ENCODE measurements at places on chromosomes 16 and 17.
A peak's percentile ranks its signal among the peaks of the same experiment; 100 is the strongest.

- DNase-seq, result peak; percentile 69
These were observed 92.0 kb upstream of the CHMP6 start for GRCh38 chr17:80899402-80900268.

GRCh38 chr16:3152027-3152276, 17.1 kb downstream of the ZNF213 start:
- DNase-seq, result no peak

GRCh38 chr16:82720414-82720813, 93.6 kb downstream of the CDH13 start:
- DNase-seq, result no peak

DNA sequence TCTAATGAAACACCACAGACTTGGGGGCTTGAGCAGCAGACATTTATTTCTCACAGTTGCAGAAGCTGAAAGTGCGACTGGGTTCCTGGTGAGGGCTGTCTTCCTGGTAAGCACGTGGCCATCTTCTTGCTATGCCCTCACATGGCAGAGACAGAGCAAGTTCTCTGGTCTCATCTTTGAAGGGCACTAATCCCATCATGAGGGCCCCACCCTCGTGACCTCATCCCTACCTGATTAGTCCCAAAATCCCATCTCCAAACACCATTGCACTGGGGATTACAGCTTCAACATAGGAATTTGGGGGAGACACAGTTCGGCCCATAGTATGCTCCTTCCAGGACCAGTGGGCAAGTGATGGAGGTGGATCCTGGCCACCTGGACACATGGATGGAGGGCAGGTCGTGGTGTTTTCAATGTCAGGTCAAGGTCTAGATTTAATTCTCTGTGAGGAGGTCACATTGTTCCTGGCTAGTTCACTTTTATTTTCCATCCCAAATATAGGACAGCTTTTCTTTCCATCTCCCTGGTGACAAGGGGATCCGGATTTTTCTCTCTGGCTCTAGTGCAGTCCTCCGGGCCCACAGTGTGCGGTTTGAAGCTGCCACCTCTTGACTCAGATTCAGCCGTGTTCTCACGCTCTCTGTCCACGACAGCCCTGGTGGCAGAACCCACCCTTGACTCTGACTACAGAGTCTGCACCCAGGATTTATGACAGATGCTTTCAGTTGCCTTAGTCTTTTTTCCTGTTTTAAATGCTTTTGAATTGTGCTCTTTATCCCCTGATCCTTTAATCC, 160.5 kb upstream of the NOL11 start:
- DNase-seq, result no peak

DNA sequence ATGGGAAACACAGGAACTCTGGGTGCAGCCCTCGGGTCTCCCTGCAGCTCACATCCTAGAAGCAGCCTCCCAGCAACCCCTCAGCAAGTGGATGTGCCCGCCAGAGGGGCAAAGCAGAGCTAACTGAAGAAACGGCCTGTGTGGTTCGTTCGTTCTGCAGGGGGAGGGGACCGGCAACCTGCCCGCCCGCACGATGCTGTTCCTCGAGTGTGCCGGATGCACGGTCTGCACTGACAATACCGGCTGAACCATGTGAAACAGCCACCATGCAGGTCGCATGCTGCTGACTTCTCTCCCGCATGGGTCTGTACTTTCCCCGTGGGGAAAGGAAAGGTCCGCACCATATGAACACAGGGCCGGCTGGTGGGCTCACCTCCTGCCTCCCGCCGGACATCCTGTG, 25.3 kb upstream of the C16orf95 start:
- DNase-seq, result no peak

DNA sequence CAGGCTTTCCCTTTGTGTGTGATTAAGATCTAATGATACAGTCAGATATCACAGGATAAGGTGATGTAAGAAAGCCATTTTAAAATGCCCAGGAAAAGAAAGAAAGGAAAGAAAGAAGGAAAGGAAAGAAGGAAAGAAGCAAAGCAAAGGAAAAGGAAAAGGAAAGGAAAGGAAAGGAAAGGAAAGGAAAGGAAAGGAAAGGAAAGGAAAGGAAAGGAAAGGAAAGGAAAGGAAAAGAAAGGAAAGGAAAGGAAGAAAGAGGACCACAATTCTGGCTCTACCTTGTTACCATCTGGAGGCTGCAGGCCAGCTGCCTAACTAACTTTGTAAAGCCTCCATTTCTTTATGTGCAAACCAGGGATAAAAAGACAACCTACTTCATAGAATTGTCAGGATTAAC, 131.6 kb downstream of the DYNLRB2 start:
- no peak for DNase-seq

DNA sequence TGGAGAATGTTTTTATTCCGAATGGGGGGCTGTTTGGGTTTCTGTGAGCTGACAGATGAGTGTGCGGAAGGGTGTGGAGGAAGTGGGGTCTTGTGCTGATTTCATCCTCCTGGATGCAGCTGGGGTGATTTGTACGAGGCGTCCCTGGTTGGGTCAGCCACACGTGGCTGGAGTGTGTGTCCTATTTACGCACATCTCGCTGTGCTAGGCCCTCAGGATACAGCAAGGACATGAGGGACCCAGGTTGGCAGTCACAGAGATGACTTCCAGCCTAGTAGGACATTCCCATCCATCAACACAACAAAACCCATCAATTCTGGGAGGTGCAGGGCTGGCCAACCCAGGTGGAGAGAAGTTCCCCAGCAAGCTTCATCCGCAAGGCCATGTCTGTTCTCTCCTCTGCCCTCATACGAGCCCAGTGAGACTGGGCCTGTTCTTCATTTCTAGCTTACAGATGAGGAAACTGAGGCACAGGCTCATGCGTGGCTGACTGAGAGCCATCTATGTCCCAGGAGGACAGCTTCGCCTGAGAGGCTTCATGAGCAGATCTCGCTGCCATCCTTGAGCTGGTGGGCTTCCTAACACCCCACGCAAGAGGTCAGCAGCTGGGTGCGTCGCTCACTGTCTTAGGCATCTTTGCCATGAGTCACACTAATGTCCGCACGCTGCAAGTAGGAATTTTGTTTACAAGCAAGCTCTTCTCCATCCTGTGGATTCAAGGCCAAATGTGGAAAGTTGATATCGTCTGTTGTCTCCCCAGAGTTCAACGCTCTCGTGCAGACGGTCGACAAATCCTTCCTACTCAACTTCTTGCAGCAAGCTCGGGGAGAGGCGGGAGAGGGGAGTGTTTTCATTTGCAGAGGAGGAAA, 24.4 kb downstream of the IRF8 start:
- no peak for DNase-seq

GRCh38 chr17:41837761-41838538, at the start of gene KLHL10:
Gene KLHL10 (plus strand): TSS chr17:41837825. CDS start chr17:41837933, 108 bp downstream.
- no peak for DNase-seq

GRCh38 chr17:27741361-27741861, 58.9 kb downstream of the NOS2 start:
- no peak for DNase-seq

DNA sequence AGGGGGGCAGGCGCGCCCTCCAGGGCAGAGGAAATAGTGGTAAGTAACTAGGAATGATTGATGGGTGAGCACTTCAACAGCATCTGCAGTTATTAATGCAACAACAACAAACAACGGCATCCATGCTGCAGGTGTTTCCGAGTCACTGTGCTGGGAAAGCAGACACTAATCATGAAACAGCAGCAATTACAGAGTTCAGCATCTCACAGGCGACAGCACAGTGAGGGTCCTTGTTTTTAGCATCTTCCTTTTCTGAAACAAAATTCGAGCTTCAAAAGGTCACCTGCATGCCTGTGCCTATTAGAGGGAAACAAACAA, 191.9 kb downstream of the SLC39A11 start:
- no peak for DNase-seq

DNA sequence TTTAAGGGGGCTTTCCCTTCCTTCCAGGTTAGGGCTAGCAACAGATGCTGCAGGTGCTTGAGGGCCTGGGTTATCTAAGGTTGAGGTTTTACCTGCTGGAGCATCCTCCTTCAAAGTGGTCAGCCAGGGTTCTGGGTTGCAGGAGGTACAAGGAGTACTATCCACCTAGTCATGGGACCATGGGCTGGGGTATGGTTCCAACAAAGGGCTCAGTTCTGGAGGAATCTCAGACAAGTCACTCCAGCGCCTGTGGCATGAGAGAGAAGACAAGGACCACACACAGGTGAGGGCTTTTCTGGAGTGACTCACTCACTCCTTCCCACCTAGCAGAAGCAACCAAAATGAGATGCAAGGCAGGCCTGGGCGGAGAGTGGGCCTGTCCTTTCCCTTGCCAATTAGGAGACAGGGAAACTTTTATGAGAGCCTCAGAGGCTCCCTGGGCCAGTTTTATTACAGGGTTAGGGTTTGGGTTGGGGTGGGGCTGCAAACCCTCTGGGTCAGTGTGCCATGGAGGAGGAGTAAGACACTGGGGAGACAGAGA, 2.2 kb downstream of the MYO19 start:
- no peak for DNase-seq

DNA sequence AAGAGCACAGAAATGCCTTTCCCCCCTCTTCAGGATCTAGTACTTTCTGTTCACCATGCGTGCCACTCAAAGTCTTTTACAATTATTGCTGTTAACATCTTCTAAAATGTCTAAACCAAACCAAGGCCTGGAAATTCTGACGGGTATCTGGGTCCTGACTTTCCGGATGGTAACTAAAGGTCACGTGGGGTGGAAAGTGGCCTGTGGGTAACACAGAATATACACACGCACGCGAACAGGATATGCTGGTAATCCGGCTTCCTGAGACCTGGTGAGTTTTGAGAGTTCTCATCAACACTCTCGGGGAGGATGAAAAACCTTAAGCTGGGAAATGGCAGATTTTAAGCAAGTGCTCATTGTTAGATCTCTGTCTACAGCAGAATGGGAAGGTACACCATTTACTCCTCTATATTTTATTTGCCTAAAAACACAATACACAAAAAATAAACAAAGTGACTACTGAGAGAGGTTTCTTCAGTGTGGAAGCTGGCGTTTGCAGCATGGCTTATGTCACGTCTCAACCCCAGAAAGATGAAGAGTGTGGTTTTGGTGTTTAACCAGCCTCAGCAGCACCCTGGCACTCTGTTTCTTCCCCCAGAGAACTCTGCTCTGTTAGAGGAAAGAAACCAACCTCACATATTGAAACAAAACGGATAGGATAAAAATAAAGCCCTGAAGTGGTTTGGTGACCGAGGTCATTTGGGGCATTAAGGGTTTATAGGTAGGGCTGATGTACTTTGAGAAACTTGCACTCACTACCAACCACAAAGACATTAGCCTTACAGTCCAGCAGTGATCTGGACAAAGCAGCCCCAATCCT, 37.3 kb downstream of the SMG6 start:
- peak; percentile 52 for DNase-seq

DNA sequence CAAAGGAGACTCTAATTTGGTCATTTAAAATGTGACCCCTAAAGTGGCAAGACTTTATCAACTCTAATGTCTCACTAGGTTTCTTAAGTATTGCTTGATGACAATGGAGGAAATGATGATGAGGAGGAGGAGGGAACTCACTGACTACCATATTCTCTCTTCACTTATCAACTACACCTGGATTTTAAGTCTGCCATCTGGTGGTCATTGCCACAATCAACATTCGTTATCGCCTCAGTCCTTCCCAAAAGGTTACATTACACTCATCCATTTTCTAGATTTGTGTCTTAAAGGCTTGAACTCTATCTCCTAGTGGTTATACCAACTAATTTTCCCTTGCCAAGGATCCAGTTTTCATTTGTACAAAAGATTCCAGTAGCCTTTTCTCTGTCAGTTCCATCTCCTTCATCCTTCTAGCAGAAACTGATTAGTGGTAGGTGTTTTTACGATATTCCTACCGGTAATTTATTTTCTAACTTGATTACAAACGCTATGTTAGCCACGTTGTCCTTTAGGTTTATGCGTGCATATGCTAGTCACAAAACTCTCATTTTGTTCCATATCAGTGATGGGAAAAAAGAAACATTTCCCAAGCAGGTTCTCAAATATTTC, 114.6 kb upstream of the NOG start:
- DNase-seq, result no peak

DNA sequence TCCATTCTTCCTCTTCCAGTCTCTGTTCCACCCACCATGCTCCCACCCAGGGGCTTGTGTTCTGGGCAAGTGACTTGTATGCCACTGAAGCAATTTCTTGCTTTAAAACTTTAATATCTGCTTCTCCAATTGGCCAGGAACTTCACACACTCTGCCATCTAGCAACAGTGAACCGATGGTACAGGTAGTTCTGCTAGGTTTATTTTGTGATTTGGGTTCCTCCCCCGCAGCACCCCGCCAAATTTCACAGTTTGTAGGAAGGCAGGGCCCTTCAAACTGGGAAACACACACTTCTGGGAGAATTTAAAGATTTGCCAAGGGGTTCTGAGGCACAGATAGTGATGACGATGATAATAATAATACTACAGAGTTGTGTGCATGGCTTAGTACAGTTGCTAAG, 3.3 kb downstream of the ARSG start:
- DNase-seq, result no peak

DNA sequence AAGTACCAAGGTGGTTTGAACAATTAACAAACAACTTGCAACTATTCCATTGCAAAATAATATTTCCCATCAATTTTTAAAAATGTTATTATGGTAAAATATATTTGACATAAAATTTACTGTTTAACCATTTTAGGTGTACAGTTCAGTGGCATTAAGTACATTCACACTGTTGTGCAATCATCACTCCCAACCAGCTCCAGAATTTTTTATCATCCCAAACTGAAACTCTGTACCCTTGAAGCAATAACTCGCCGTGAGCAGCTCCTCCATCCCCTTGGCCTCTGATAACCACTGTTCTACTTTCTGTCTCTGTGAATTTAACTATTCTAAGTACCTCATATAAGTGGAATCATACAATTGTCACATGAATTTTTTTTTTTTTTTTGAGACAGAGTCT, 33.6 kb upstream of the ATF7IP2 start:
- no peak for DNase-seq

GRCh38 chr16:17440131-17440530, 30.6 kb downstream of the XYLT1 start:
- no peak for DNase-seq

DNA sequence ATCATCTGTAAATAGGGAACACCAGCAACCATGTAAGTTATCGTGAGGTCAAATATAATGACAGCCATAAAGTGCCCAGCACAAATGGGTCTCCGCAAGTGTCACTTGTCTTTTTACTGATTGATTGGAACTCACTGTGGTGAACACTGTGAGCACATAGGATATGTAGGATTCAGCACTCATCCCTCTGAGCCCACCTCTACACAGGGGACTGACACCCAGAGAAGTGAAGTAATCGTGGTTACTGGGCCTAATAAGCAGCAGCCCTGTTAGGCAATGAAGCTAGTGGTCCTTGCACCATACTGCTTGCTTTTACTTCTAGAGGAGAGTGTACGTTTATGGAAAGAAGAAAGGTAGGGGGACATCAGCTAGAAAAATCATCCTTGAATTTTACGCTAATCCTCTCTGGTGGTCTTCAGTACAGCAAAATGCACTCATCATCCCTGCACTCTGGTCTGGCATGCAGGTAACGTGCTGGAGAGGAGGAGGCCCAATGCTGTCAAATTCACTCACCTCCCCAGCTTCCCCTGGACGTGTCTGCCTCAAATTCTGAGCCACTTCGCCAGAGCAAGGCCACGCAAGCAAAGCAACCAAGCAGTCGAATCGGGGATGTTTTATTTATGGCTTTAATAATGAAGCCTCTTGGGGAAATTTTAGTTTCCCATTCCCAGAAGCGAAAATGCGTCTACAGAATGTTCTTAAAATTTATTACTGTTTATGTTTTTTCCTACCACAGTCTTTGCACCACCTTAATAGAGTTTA, 74.7 kb downstream of the YPEL2 start:
- DNase-seq, result no peak

All from stimulated activated CD4-positive, alpha-beta T cell treated with anti-CD3 and anti-CD28 coated beads, Interleukin-1b, Interleukin-23, amount 100 ng/mL, for 24 hours (primary cell).